GM10248 (cell line): ENCODE measurements at places on chromosomes 6 and 20.

DNA sequence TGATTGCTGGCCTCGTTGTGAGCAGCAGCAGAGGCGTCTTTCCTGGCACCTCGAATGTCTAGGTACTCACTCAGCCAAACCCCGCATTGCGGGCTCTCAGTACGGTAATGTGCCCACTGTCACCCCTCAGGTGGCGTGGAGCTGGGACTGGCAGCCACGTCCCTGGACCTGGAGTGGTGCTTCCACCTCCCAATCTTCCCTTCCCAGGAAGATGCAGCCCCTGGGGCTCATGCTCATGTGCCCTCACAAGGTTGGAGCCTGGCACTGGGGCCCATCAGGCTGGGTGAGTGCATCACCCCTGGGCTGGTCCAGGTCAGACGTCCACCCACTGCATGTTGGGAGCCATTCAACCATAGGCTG lies 75.7 kb downstream of the TCP11 start:
- no peak for DNase-seq

DNA sequence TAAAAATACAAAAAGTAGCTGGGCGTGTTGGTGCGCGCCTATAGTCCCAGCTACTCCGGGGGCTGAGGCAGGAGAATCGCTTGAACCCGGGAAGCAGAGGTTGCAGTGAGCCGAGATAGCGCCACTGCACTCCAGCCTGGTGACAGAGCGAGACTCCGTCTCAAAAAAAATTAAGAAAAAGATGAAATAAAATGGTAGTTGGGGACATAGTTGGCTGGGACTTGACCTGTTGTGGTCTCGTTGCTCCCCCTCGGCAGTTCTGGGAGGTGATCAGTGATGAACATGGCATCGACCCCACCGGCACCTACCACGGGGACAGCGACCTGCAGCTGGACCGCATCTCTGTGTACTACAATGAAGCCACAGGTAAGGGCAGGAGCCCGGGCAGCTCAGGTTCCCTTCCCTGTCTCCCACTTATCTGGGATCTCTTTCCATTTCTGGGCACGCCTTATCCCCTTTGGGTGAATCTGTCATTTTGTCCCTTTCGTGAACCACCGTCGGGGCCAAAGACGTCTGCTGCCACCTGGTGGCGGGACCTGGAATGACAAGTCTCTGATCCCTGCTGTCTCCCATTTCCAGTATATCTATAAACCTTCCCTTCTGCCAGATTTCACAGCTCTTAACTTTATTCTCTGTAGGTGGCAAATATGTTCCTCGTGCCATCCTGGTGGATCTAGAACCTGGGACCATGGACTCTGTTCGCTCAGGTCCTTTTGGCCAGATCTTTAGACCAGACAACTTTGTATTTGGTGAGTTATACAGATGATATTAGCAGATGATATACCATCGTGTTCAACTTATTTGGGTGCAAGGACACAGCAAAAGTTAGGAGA lies 2.3 kb downstream of the TUBB start:
- DNase-seq = peak; percentile 66

DNA sequence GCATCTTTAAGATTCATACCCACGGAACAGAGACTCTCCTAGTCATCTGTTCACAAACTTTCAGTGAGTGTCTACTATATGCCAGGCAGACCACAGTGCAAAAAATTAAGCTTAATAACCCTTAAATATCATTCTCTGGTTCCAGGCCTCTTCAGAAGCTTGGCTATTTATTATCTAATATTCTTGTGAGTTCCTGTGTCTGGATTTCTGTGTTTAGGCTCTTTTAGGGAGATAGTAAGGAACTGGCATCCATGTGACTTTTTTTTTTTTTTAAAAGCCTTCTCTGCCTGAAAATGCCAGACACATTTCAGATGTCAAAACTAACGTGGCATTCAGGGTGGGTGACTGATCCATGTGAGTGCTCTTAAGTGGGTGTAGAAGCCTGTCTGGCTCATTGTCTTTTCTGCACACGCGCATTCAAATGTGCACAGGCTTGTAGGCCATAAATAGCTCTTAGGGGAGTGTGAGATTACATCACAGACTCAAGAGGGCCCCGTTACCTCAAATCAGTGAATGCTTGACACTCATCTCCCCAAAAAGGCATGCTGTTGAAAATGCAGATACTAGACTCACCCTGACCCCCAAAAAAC lies 141.9 kb downstream of the GMPR start:
- DNase-seq = no peak

GRCh38 chr20:52348434-52348833 lies 156.9 kb upstream of the ZFP64 start:
- no peak for DNase-seq

DNA sequence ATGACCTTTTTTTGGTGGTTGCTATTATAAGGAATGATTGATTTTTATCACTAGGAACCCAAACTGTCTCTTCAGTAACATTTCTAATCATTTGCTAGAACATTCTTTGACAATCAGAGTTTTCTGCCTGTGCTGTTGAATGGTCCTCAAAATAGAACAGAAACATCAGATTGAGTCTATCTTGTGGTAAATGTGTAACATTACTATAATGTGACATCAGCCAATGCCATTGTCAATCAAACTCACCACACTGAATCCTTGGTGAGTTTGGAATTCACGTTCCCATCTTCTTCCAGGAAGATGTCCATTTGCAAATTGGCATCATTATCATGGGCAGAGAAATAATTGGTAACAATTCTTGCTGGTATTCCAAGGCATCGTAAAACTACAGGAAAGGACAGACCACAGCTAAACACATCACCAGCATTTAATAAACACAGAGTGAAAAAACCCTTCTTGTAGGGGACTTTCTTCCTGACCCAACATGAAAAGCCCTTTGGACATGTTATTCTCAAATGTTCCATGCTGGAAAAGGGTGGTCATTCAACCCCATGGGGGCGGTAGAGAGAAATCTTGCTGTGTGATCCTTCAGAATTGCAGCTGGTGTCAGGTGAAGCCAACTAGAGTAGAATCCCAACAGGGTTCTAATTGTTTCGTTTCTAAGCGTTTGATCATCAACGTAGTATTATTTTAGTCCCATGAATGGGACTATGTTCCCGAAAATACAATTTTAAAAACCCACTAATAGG lies 98.5 kb downstream of the F13A1 start:
- DNase-seq = peak; percentile 18

GRCh38 chr6:3609388-3609787 lies 142.1 kb downstream of the PXDC1 start:
- no peak for DNase-seq

DNA sequence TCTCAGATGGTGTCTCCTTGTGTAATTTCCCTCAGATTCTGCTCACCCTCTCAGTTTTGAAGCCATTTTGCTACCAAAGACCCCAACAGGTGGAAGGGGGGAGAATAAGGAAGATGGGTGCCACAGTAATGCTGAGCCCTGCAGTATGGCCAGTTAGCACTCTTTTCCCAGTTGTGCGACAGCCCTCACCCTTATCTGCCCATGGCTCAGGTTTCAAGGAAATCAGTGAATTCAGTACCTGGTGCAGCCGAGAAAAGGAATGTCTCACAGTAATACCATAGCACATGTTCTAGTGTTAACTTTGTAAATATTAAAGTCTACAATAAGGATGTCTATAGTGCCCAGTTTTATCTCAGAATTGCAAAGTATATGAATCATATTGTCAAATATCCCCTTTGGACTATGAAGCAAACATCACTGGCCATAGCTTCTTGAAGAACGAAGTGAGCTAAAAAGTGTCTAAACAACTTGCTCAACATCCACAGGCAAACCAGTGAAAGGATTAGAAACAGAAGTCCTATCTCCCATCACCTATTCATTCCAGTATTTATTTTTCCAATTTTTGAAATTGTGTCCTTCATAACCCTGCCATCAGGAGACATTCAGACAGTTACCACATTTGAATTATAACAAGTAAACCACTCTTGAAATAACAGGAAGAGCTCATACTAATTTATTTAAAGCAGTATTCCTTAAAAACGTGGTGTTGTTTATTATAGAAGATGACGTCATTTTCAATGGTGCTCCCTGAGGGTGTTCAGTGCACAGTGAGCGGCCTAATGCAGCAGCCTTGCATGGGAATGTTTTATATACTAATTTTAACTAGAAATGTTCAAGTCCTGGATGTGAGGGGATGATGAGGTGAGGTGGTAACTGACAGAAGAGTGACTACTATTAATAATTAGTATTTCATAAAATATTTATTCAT lies 366.2 kb downstream of the TFAP2A start:
- DNase-seq = no peak

GRCh38 chr20:31684153-31685015 lies 38.3 kb downstream of the BCL2L1 start:
- DNase-seq = no peak

- DNase-seq = no peak
Measured at GRCh38 chr6:8059129-8059528, 5.1 kb downstream of the BLOC1S5 start.

DNA sequence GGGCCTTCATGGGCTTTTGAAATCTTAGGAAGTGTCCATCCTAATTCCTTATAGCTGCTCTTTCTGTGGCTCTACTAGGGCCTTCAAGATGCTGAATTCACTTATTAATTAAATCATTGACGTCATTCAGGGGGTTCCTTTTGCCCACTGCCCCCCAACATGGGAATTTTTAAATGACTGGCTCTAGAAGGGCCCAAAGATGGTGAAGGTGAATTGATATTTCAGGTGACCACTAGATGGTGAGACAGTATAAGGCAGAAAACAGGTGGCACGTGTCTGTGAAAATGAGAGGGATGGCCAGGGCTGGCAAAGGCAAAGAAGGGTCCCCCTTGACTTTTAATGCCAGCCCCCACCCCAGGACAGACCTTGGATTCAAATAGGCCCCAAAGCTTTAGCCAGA lies 11.8 kb downstream of the GNAS start:
- no peak for DNase-seq

- no peak for DNase-seq
Measured at GRCh38 chr6:6362056-6362840, 41.8 kb upstream of the F13A1 start.

DNA sequence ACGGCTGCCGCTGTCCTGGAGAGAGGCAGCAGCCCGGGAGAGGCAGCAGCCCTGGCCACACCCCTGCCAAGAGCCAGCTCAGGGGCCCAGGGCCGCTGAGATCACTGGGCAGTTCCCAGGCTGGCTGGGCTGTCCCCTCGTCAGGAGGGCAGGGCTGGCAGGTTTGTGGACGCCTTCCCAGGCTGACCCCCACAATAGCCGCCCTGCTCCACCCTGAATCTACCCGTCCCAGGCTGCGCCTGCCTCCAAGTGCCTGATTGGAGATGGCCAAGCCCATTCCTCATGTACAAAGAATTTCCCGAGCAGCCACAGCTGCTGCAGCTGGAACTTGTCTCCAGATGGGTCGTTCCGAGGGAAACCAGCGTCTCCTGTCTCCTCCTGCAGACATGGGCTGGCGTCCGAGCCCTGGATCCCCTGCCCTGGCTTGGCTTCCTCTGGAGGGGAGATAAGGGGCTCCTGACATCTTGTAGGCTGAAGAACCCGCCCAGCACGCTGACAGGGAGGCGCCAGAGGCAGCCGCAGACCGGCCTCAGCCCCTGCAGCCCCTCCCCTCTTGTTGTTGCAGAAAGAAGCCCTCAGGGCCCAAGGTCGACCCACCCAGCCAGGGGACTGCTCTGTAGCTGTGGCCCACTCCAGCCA lies 9.4 kb upstream of the GATA5 start:
- DNase-seq = no peak

GRCh38 chr6:43503443-43503842 lies 6.7 kb downstream of the LRRC73 start:
- no peak for DNase-seq
